HS-5 (cell line): ENCODE measurements at places on chromosomes 2 and 18.

DNA sequence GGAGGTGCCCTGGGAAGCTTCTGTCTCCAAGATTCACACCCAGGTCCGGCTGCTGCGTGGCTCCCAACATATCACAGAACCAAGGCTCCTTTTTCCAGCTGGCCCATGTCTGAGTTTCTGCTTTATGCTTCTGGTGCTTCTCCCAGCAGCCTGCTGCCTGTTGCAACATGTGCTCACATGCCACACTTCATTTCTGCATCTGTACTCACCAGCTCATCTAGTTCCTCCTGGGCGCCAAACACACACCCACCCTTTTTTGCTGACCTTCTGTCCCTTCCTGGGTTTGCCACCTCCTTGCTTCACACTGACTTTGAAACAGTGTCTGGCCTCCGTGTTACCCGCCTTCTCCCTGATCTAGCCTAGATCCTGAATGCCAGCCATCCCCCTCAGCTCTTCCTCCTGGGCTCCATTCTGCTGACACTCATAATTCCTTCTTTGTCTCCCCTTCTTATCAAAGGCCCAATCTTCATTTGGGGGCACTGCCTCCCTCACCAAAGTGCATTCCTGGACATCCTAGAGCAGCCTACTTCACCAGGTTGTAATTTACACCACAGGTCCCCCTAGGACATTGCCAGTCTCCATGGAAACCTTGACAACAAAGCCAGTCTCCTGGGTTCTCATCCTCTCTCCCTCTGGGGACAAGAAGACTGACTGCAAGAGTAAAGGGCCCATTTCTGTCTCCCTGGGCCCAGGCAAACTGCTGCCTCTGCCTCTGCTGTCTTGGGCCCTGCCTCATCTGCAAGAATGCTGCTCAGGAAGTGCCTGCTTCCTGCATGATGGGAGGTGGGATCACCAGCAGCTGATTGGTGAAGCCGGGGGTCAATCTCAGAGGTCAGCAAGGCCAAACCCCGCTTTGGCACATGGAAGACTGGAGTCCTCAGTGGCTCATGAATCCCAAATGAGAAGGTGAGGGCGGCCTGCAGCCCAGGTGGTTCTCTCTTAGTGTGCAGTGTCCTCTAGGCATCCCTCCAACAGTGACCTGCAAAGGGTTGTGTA lies 13.9 kb upstream of the PROM2 start:
- no peak for DNase-seq

DNA sequence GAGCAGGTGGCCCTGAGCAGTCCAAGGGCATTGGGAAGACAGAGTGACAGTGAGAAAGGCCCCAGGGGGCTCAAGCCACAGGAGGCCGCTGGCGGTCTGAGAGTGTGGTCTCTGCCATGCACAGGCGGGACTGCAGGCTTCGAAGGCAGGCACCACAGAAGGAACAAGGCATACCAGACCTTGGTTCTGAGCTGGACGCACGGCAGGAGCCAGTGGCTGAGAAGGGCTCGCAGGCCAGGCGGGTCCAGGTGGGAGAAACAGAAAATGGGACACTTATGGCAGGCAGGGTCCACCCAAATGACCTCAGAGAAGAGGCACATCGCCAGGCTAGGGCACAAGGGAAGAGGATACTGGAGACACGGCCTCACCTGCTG lies 14.9 kb downstream of the HJURP start:
- DNase-seq = no peak

- DNase-seq = no peak
These were observed 17.3 kb upstream of the RNF152 start for GRCh38 chr18:61910101-61910500.

GRCh38 chr2:239858179-239858578 lies 167.0 kb downstream of the NDUFA10 start:
- DNase-seq = no peak

DNA sequence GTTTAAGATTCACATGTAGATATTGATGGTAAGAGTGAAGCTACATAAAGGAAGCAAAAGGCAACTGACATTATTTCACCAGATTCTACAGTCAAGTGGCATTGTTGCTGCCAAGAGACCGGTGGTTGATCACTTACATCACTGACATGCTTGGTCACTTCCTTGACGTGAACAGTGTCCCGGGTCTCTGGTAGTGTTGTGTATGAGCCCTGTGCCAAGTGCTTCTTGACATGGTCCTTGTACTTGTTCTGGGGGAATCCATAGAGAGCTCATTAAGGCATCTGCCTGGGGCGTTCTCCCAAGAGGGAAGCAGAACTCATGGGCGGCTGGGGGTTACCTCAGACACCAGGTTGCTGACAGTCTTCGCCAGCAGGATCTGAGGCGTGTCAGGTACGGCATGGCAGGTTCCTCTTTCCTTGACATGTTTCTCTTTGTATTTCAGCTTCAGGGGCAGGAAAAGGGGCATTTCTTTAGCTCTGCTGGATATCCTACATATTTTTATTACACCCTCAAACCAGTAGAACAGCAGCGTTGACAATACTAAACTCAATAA lies 116.2 kb downstream of the RIF1 start:
- DNase-seq = no peak

- DNase-seq = no peak
These were observed 67.3 kb downstream of the GORASP2 start for GRCh38 chr2:170996316-170996715.

- peak; percentile 29 for DNase-seq
These were observed 238.5 kb upstream of the ERBB4 start for GRCh38 chr2:212777020-212777491.

DNA sequence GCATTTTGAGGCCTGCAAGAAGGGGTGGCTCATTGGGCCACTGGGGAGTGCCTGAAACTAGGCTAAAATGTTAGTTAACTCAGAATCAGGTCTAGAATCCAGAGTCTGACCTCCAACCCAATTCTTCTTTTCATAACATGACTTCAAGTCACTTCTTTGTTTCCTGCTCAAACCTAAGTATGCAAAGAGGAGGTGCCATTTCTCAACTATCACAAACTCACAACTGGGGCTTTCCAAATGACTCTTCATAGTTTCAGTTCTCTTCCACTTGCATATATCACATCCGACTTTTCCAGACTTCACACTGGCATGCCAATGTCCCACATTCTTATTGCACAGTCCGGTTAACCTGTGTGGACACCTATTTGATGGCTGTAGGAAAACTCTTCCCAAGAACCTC lies 211.6 kb downstream of the TCF4 start:
- no peak for DNase-seq

DNA sequence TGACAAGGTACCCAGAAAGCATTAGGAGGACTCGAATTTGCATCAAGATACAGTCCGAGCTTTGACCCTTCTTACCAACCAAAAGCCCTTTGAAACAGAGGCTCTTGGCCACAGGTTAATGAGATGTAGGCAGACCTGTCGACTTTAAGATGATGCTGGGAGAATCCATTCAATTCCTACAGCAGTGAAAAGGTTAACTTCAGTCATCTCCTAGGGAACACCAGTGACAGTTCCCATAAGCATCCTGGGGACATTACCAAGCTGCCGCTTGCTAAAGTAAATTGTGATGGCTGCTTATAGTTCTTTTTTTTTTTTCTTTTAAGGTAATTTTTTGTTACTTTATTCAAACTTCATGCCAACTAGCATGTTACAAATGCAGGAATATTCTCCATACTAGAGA lies 379.3 kb downstream of the SOX11 start:
- no peak for DNase-seq

DNA sequence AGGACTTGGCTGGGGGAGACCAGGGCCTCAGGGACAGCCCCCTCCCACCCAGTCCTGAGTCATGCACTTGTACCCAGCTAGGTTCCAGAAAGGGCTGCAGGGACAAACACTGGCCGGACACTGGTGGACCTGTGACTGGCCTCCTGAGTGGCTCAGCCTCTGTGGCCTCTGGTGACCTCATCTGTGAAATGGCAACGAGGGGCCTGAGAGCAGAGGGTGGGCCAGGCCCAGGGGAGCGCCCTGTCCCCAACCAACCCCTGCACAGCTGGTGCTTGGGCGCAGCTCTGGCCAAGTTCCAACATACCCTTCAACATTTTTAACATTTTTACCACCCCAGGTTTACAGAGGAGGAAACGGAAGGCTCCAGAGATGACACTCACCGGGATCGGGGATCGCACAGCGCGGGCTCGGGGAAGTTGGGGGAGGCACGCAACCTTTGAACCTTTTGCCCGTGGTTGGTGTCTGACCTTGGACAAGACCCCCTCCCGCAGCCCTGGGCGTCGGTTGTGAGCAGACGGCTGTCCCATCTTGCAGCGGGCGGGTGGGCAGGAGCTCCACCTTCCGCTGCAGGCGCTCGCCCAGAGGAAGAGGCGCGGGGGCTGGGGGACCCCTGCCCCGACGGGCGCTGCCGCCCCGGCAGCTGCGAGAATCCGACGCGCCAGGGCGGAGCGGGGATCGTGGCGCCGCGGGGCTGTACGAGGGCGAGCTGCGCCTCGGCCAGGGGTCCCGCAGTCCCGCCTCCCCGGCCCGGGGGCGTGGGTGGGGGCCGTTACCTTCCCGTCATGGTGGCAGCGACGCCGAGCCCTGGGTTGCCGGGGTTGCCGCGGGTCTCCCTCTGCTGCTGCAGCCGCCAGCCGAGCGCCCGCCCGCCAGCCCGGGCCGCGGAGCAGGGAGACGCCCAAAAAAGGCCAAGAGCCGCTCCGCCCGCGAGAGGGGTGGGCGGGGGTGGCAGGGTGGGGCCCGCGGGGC lies 805 bp downstream of the LIMS2 start:
- DNase-seq = no peak

- peak; percentile 47 for DNase-seq
These were observed 21.1 kb downstream of the CPS1 start for GRCh38 chr2:210577263-210578071.

- no peak for DNase-seq
These were observed 18.6 kb downstream of the TYMS start for GRCh38 chr18:676069-676468.

GRCh38 chr2:127410871-127411652 lies 7.2 kb upstream of the PROC start:
- no peak for DNase-seq
